ENCODE measurements at places on chromosomes 2 and 18.

- no peak for DNase-seq
Measured at GRCh38 chr2:41717839-41718238, 330.0 kb upstream of the PKDCC start.

GRCh38 chr2:2044269-2045057, 286.6 kb downstream of the MYT1L start:
- no peak for DNase-seq

GRCh38 chr2:168976034-168976654, 55.0 kb downstream of the ABCB11 start:
- no peak for DNase-seq

- DNase-seq = no peak
Measured at GRCh38 chr2:100995309-100996075, 6.6 kb upstream of the RPL31 start.

GRCh38 chr2:179247318-179248023, 17.2 kb downstream of the SESTD1 start:
- no peak for DNase-seq

- no peak for DNase-seq
Measured at GRCh38 chr2:152055366-152056108, 43.3 kb downstream of the CACNB4 start.

DNA sequence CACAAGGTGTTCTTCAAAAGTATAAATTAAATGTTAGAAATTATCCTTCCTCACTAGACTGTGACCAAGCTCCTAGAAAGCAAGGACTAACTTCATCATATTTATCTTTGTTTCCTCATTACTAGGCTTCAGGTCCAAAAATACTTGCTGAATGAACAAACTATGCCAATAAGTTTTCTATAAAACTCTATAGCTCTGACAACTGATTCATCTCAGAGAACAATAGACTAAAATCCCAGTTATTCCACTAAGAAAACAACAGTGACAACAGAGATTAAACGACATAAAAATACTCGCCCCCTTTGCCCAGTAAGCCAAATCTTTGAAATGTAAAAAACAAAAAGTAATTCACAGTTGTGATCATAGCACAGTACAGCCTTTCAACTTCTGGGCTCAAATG, 13.6 kb downstream of the TLK1 start:
- no peak for DNase-seq

GRCh38 chr2:24592441-24593100, 101.5 kb downstream of the NCOA1 start:
- no peak for DNase-seq

- DNase-seq = no peak
Measured at GRCh38 chr2:112583497-112584133, 794 bp upstream of the CHCHD5 start.

DNA sequence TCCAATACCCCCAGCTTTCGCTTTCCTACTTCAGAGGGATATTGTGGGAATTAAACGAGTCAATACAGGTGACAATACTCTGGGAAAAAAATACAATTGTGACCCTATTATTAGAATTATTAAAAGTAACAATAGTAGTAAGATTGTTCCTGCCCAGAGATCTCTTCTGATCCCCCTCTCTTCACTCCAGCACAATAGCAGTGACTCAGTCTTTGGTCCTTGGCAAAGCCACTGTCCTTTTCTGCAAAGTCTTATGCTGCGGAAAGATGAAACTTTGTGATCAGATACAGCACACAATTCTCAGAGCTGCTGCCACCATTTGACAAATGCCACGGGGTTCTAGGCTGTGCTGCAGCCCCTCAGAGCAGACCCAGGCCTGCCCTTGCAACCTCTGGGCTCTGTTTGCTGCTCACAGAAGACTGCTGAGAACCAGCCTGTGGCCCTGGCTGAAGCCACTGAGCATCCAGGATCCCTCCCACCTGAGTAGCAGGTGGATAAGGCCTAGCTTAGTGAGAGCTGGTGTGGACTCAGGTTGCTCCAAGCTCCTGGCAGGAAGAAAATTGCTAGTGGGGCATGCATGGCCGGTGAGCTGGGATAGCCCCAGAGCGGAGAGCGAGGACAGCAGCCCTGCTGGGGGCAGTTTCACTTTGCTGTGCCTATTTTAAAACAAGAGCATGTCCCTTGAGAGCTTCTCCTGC, 60.1 kb upstream of the ROCK2 start:
- no peak for DNase-seq

- no peak for DNase-seq
Measured at GRCh38 chr18:54117853-54118773, 106.4 kb downstream of the MBD2 start.

DNA sequence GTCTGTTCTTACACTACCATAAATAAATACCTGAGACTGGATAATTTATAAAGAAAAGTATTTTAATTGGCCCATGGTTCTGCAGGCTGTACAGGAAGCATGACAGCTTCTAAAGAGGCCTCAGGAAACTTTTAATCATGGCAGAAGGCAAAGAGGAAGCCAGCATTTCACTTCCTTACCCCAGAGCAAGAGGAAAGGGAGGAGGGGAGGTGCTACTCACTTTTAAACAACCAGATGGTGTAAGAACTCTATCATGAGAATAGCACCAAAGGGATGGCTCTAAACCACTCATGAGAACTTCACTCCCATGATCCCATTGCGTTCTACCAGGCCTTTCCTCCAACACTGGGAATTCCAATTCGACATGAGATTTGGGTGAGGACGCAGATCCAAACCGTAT, 344.4 kb upstream of the SLC39A10 start:
- DNase-seq = no peak

GRCh38 chr2:55090702-55091101, 40.5 kb upstream of the RTN4 start:
- DNase-seq = no peak

DNA sequence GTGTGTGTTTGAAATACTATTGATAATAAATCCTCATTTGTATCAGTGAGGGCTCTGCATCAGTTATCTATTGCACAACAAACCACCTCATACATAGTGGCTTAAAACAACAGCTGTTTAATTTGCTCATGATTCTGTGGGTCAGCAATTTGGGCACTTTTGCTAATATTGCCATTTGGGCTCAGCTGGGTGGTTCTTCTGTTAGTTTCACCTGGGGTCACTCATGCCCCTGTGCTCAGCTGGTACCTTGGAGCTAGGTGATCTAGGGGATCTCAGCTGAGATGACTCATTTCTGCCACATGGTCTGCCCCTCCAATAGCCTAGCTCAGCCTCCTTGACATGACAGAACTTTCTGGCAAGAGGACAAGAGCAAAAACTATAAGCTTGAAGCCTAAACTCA, 126.3 kb downstream of the LYPD6B start:
- no peak for DNase-seq

GRCh38 chr2:149002891-149003740, 35.4 kb upstream of the LYPD6B start:
- no peak for DNase-seq

GRCh38 chr2:22879009-22879863, 505.7 kb upstream of the KLHL29 start:
- DNase-seq = no peak

GRCh38 chr2:109129921-109130722, 1.1 kb downstream of the SH3RF3 start:
- DNase-seq = no peak

DNA sequence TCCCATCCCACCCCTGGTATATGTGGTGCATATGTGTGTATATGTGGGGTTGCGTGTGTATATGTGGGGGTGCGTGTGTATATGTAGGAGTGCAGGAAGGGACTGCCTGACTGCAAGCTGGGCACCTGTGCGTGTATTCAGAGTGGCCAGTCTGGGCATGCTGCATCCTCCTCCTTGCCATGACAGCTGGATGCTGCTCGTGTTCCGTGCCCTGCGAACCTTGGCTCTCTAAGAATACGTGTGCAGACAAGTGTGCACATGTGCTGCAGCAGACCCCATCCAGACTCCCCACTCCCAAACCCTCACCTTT, 222.1 kb downstream of the CELF4 start:
- no peak for DNase-seq

DNA sequence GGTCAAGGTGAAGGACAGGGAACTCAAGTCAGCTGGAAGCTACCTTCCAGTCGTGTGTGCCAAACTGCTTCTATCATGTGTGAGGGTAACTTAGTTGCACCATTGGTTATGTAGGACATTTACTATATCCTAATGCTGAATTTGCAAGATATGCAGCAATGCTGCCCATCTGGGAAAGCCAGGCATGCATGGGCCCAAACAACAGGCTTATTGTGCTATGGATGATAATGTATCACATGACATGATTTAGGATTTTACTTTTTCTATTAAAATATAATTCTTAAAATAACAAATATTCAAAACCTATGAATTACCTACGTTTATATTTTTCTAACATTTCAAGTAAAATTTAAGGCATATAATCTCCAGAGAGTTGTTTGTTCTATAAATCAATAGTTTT, 35.9 kb downstream of the B4GALT6 start:
- no peak for DNase-seq

DNA sequence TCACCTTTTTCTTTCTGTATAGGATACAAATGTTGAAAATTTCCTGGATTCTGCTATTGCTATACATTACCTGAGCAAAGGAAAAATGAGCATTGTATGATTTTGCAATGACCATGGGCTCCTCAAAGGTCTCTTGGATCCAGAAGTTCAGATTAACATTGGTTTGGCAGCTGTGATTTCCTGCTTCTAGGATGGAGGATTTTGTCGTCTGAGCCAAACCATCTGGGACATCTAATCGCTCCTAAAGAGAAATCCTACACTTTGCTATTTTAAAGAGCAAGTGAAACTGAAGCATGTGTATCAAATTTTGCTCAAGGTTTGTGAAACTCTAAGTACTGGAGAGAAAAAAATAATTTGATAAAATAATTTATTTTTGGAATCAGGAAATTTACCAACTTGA, 115.1 kb upstream of the ST6GAL2 start:
- no peak for DNase-seq

- DNase-seq = no peak
Measured at GRCh38 chr2:119730671-119731177, 29.0 kb upstream of the PTPN4 start.

DNA sequence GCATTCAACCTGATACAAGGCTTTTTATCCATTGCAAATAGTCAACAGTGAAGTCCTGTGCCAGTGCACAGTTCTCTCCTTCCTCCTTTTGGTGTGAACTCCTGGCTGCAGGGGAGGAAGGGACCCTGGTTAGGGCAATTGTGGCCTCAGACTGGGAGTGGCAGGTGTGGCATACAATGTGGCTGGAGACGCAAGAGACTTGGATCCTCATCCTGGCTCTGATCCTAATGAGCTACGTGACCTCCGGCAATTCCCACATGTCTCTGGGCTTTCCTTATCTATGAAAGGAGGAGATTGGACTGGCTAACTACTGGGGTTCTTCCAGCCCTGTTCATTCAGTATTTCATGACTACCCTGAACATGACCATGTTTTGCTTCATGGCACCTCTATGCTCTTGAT, 10.5 kb upstream of the IL1A start:
- DNase-seq = no peak

- DNase-seq = no peak
Measured at GRCh38 chr18:31606265-31606664, 14.6 kb downstream of the TTR start.

GRCh38 chr2:7748717-7749415, 831.7 kb downstream of the RNF144A start:
- DNase-seq = no peak

DNA sequence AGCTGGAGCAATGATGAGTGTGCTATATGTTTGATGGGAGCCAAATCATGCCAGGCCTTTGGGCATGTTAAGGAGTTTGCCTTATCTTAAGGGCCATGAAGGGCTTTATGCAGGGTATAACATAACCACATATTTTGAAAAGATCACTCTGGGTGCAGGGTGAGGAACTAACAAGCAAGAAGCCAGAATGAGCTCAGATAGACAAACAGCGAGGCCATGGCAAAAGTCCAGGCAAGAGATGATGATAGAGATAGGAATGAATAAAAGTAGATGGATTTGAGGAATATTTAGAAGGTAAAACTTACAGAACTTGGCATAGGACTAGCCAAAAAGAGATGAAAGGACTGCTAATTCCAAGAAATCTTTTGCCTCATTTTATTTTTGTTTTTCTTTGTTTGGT, 6.7 kb downstream of the GALNT3 start:
- no peak for DNase-seq

- DNase-seq = no peak
Measured at GRCh38 chr2:55139305-55139704, 89.1 kb upstream of the RTN4 start.

DNA sequence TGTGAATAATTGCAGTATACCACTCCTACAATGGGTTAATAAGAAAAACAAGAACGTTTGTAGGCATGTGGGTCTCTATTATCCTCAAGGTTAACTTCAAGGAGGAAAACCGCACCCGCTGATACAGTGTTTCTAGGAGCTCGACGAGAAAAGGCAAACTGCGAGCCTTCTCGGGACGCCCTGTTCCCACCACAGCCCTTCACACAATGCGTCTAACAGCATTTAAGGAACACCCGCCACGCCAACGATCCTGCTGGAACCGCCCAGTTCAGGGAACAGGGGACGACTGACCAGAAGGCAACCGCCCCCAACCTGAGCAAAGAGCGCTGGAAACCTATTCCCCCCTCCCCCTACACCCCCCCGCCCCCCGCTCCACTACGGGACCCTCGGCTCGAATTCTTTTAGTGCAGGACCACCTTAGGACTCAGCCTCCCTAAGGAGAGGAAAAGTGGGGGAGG, 710 bp upstream of the TMSB10 start:
- DNase-seq = no peak

DNA sequence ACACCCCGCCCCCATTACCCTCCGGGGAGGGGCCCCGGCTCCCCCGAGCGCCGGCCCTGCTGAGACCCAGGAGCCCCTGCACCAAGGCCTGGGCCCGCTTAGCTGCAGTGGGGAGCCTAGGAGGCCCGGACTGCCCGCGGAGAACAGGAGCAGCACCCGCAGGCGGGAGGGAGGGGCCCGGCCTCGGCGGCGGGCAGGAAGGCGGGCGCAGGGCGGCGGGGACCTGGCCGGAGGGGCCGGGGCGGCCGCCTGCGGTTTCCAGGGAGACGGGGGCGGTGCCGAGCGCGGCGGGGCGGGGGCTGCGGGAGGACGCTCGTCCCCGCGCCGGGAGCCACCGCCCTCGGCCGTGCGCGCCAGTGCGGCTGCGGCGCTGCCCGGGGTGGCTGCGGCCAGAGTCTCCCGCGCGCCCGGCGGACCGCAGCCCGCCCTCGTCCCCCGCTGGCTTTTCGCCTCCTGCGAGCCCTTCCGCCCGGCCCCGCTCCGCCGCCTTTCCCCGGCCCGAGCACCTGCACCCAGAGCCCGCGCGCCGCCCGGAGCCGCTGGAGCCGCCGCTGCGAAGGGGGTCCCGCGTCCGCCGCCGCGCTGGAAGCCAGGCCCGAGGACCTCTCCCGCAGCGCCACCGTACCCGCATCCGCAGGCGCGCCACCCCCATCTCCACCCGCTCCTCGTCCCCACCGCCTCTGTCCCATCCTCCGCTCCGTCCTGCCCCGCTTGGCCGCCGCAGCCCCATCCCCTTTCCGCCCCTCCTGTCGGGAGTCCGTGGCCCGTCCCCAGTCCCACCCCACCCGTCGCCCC, 17.2 kb downstream of the GPC1 start:
- DNase-seq = no peak

GRCh38 chr2:217597681-217598080, 405.1 kb downstream of the TNS1 start:
- DNase-seq = no peak

GRCh38 chr2:65388596-65389390, 43.6 kb downstream of the SPRED2 start:
- DNase-seq = no peak

GRCh38 chr18:24009651-24010333, 4.8 kb upstream of the TTC39C start:
- DNase-seq = no peak
